Posterior cingulate gyrus (tissue), 11 donors: ENCODE measurements at places on chromosomes 1 and 21.

GRCh38 chr1:210298296-210298695 lies 30.4 kb upstream of the HHAT start:
- DNase-seq, result no peak

GRCh38 chr1:221045842-221046831 lies 166.9 kb downstream of the HLX start:
- no peak for DNase-seq

GRCh38 chr1:234989479-234990327 lies 138.9 kb downstream of the TOMM20 start:
- DNase-seq, result no peak

GRCh38 chr1:57711326-57711725 lies 287.5 kb upstream of the DAB1 start:
- DNase-seq, result no peak

- no peak for DNase-seq
Observed at GRCh38 chr1:244449936-244450508, 1.7 kb downstream of the ADSS2 start.

- no peak for DNase-seq
Observed at GRCh38 chr1:8027748-8028570, 1.9 kb upstream of the ERRFI1 start.

DNA sequence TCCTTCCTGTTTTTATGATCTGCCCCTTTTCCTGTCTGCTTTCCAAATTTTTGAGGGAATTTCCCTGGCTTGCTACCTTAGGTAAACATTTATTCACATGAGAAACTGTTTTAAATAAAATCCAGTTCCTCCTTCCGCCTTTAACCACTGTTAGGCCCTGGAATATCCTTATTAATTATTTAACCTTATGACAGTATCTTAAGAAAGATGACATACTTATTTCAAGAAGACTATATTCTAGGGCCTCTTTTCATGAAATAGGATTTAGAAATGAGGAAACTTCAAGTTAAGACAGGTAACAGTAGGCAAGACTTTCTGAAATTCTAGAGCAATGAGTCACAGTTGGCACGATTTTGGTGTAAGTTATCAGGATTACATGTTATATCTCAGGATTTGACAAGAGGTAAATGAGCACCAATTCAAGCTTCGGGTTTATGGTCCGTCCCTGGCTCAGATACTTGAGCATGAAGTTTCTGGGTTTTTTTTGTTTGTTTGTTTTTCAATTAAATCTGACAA lies 2.0 kb upstream of the TNFSF18 start:
- DNase-seq, result no peak

DNA sequence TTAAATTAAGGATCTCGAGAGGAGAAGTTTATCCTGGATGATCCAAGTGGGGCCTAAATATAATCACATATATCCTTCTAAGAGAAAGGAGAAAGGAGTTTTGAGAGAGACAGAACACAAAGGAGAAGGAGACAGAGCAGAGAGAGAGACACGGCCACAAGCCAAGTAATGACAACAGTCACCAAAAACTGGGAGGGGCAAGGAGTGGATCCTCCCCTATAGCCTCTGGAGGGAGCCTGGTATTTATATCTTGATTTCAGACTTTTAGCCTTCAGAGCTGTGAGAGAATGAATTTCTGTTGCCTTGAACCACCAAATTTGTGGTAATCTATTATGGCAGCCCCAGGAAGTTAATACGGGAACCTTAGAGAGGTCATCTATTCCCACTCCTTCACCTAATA lies 49.5 kb upstream of the CD1D start:
- DNase-seq, result no peak

- DNase-seq, result no peak
Observed at GRCh38 chr21:45225741-45226327, 61.9 kb downstream of the POFUT2 start.

- no peak for DNase-seq
Observed at GRCh38 chr1:203302456-203302855, 2.9 kb upstream of the BTG2 start.

DNA sequence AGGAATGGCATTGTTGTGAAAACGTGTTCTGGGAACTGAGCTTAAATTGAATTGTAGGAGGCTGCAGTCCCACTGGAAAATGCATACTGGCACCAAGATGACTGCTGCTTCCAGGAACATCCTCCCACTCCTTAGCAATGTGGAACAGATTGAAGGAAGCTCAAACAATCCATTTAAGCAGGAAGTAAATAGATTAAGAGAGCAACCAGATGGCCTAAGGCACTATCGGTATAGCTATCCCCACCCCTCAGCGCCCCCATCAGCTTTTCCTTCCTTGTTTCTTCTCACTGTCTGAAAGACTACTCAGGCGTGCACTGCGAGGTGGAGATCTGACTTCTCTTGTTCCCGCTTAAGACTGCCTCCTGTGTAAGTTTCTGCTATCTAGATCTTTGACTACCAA lies 4.0 kb upstream of the IFI16 start:
- DNase-seq, result no peak

- DNase-seq, result no peak
Observed at GRCh38 chr21:35172231-35172630, 123.1 kb upstream of the RUNX1 start.

- no peak for DNase-seq
Observed at GRCh38 chr1:207056673-207057072, 3.6 kb downstream of the PFKFB2 start.

DNA sequence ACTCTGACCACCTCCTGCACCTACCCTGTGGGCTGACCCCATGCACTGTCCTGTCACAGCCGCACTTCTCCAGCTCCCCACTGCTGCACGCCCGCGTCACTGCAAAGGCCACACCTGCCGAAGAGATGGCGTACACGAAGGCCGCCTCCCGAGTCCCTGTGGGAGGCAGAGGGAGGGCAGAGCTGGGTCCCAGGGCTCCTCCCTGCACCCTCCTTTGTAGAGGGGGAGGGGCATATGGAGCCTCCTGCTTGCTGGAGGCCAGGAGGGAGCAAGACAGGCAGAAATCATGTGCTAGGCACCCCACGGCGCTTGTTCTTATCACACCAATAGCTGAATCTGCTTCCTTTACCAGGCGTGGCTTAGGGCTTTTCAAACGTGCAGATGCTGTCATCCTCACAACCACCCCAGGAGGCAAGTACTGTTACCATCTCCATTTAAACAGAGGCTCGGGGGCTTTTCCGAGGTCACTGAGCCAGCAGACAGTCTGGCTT lies 21.4 kb downstream of the WNT4 start:
- DNase-seq, result no peak
